ENCODE measurements at places on chromosomes 4 and X.

GRCh38 chr4:68907788-68908700 lies 43.6 kb downstream of the UGT2A3 start:
- no peak for DNase-seq

GRCh38 chr4:52038103-52038912 lies at the start of gene SGCB:
SGCB (minus strand) TSS chr4:52038299; CDS start chr4:52038259, 40 bp downstream.
- peak; percentile 61 for DNase-seq

GRCh38 chr4:30881985-30882384 lies 161.8 kb downstream of the PCDH7 start:
- no peak for DNase-seq

DNA sequence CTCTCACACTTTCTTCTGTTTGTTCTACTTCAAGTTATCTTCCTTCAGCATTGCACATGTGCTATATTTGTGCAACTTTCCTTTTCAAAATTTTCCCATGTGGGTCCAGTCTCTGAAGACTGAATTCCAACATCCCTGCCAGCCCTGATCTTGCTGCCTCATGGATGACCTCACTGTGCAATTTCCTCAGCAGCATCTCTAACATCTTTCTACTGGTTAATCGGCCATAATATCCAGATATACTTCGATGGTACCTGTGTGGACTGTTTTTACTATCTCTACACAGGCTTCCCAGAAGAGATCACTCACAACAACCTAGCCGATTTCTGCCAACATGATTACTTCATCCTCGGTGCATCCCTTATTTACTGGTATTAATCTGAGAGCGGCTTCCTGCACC lies 41.5 kb downstream of the GPM6A start:
- DNase-seq: no peak

GRCh38 chr4:11019451-11020240 lies 335.1 kb upstream of the CLNK start:
- no peak for DNase-seq

- no peak for DNase-seq
These were observed 56.6 kb upstream of the C4orf54 start for GRCh38 chr4:99714179-99714578.

GRCh38 chr4:109930464-109930863 lies 17.8 kb downstream of the EGF start:
- DNase-seq: no peak

DNA sequence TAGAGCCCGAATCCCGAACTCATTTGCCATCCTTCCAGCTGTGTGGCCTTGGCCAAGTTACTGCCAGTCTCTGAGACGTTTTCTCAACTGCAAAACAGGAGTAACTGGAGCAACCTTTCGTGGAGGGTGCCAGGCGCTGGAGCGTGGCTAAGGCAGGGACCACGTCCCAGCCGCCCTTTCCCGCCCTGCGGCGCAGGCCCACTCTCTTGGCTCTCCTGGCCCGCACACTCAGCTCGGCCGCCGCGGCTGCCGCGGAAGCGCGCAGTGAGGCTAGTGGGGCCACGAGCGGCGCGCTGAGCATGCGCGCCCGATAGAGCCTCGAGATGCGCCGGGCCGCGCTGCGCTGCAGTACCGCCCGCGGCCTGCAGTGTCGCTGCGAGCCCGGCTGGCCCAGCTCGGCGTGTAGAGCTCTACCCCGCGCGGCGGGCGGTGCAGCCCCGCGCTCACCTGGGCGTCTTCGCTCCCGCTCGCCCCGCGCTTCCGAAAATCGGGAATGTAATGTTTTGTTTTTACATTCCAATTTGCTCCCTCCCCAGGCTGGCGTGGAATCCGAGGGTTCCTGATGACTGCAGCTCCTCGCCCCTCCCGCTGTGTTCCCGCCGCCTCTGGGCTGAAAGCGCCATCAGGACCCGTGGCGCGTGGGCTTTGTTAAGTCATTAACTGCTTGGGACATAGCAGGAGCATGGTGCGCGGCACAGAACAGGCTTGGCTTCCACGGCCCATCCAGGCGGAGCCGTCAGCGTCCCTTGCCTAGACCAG lies 4.0 kb upstream of the ZNF518B start:
- DNase-seq: peak; percentile 62

DNA sequence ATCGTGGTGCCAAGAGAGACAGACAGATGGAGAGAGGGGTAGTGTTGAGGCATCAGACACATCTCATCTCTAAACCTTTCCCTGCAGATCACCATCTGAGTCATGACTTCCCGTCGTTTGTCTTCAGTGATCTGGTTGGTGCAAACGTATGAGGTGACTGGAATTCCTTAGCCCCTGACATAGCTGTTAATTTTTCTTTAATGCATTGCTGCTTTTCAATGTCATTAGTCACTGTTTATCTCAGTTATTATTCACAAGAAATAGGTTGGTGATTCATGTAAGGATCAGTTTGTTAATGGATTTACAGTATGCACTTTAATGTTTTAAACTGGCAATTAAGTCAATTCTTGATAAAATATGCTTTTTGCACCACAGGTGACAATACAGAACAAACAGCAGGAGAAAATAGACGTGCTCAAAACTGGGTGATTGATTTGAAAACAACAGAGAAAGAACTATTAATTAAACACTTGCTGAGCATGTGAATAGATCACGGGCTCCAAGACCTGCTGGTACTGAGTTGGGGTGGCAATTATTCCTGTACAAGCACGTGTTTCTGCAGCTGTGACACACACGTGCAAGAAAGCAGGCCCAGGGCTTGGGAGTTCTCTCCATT lies 1.3 kb upstream of the TMEM154 start:
- DNase-seq: no peak

GRCh38 chrX:112839856-112840255 lies 775 bp downstream of the AMOT start:
- no peak for DNase-seq

- DNase-seq: no peak
These were observed 103.0 kb downstream of the AFF1 start for GRCh38 chr4:87037671-87038334.

DNA sequence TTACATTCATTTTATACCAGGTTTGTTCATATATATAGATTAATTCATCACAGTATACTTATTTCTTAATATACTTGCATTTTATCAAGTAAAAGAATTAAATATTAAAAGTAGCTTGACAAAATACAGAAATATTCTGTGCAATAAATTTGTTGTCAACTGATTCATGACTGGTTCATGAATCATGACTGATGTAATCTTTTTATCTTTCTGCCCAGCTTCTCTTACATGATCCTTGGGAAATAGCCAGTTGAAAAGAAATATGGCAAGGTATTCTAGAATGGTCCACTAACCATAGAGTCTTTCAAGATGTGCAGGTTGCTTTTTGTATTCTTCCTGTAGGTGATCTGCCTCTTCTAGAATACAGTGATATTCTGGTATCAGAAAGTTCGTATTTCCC lies 4.2 kb upstream of the CCNA2 start:
- DNase-seq: no peak

- DNase-seq: no peak
These were observed at the start of gene TRAM1L1 for GRCh38 chr4:117084866-117085701. TRAM1L1 (minus strand) TSS chr4:117085576; CDS start chr4:117085393, 183 bp downstream.

GRCh38 chr4:73814679-73815078 lies 21.8 kb upstream of the CXCL6 start:
- no peak for DNase-seq

DNA sequence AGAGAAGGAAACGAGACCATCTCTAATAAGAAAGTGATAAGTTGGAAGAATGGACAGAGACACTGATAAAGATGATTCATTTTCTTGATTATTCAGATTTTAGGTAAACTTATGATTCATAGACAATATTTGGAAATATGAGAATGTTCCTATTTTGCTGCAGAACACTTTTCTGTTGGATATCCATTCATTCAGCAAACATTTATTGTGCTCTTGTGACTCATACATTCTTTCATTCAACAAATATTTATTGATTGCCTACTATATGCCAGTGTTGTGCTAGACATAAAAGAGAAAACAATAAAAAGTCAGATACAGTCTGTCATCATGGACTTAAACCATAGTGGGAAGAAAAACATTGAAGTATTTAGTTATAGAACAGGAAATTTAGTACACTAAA lies 1232.0 kb downstream of the STIM2 start:
- no peak for DNase-seq

- no peak for DNase-seq
These were observed 11.0 kb downstream of the FAT1 start for GRCh38 chr4:186712690-186713089.

GRCh38 chr4:128353791-128354190 lies 66.2 kb upstream of the PGRMC2 start:
- no peak for DNase-seq

- no peak for DNase-seq
These were observed 93.8 kb downstream of the HS3ST1 start for GRCh38 chr4:11334887-11335286.

DNA sequence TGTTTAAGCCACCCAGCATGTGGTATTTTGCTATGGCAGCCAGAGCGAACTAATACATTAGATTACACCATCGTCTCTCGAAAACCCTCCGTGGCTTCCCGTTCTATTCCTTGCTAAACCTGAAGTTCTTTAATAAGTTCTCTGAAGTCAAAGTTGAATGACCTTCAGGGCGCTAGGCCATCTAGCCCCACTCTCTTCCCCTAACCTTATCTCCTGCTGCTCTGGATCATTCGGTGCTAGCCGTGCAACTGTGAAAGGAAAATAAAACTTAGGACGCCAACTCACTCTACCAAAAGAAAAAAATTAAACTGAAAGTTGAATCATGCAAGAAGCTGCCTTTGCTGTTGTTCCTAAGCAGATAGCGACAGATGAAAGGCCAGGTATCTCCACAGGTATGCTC lies 40.0 kb downstream of the CHRNA9 start:
- DNase-seq: no peak

GRCh38 chr4:103498161-103499070 lies 221.4 kb downstream of the TACR3 start:
- no peak for DNase-seq

DNA sequence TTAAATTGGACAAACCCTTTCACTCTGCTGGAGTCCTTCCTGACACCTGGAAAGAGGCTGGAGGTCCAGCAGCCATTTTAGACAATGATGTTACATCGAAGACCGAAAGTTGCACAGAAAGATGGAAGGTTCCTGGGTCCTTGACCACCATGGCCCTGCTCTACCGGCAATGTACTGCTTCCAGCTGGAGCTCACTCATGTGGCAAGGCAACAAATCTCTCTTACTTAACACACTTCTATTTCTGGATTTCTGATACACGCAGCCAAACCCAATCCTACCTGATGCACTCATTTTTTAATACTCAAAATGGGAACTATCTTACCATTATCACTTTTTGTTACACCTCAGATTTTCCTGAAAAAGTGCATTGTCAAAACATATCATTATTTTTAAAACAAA lies 33.1 kb downstream of the DMD start:
- no peak for DNase-seq

- no peak for DNase-seq
These were observed 2.5 kb downstream of the AADAT start for GRCh38 chr4:170087163-170087700.

DNA sequence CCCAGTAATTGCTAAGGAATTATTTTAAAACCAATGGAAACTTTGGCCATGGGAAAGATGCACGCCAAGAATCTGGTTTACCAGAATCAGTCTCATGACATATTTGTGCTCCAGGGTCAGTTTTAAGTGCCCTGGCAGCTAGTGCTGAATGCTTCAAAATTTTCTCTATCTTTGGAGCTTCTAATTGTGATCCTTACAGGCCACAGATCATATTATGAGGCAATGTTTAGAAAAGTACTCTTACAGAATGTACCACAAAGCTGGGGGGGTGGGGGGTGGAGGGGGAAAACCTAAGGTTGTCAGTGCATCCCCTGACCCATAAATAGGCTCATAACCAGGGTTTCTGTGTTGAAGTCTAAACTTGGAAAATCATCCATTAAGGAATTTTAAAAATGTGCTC lies 514.5 kb downstream of the INPP4B start:
- DNase-seq: no peak

GRCh38 chrX:117977526-117977925 lies 139.1 kb downstream of the KLHL13 start:
- DNase-seq: no peak

DNA sequence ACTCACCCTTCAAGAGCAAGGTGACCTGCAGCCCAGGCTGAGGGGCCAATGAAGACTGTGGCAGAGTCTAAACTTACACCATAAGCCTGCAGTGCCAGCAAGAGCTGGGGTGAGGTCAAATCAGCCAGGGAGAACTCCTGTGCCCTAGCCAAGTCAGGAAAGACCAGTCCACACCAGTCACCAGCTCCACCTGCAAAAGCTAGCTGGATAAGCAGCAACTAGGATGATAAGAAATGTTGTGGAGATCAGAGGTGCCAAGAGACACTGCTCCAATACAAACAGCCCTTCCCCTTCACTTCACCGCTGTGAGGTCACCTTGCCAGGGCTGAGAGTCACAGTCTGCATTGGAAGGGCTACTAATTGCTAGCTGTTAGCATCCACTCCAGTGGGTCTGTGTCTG lies 31.3 kb downstream of the NIPAL1 start:
- DNase-seq: no peak

DNA sequence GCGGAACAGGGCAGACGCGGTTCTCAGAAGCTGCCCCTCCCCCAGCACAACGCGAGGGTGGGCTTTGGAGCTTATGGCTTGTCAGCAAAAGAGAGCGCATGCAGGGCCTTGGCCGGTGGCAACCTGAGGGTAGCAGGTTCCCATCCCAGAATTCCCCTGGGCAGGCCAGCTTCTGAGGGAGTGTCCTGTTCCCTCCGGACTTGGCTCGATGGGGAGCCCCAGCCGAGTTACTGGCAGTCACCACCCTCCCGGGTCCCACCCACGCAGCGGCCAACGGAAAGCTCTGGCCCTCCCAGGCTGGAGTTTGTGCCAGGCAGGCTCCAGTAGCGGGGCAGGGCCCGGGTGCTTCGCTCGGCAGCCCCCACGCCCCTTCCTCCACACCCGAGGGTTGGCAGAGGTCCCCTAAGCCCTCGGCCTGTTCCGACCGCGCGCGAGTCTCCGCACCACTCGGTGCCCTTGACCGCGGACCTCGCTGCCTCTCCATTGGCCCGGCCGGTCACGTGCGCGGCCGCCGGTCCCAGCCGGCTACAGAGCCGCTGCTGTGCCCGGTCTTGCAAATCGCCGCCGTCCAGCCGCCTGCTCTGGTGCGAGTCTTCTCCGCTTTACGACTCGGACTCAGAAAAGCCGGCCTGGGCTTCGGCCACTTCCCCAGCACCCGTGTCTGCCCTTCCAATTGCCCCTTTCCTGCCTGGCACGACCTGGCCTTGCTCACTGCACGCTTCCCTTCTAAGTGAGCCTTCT lies 20.9 kb upstream of the MTM1 start:
- DNase-seq: no peak

GRCh38 chrX:72347366-72347765 lies 41.7 kb upstream of the CITED1 start:
- DNase-seq: no peak

DNA sequence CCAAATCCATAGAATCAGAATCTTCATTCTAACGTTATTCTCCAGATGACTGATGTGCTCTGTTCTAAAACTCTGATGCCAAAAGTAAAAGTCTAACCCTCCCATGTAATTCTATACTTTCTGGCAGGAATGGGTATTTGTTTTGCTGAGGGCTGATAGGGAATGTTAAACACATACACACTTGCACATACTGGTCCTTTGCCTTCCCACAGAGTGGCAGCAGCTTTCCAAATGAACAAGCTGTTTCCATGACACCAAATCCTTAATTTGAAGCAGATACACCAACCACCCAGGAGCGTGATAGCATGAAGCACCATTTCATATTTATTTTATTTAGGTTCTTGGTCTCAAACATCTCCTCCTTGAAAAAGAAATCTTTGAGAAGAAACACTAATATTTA lies 155.5 kb upstream of the PRDX4 start:
- DNase-seq: no peak

GRCh38 chr4:154348657-154349056 lies 142.9 kb downstream of the DCHS2 start:
- no peak for DNase-seq

Data from stimulated activated CD4-positive, alpha-beta T cell treated with anti-CD3 and anti-CD28 coated beads, Interleukin-2, amount 100 ng/mL, for 4 hours (primary cell).